Colonic mucosa (tissue), 4 donors: ENCODE measurements at places on chromosomes 11 and 22. TPM values are rescaled to one million over a fixed set of nuclear protein-coding genes. Genes with fewer than 3 reads are reported as not detected.
A peak's percentile ranks its signal among the peaks of the same experiment; 100 is the strongest.

GRCh38 chr11:71998649-71999310, at the start of gene IL18BP:
IL18BP (plus strand) TSS chr11:71998909; CDS start chr11:71999985, 1,076 bp downstream.
- DNase-seq, result no peak
- no peaks in the 10 kb centered on the region for H3K27me3 ChIP-seq
- H3K36me3 ChIP-seq, result peaks cover 12% of the 10 kb centered on the region
- peaks cover 3% of the 10 kb centered on the region for H3K4me1 ChIP-seq

GRCh38 chr11:119856681-119857485, 127.9 kb upstream of the NECTIN1 start:
- H3K36me3 ChIP-seq, result no peaks in the 10 kb centered on the region
- H3K4me1 ChIP-seq, result no peaks in the 10 kb centered on the region
- no peaks in the 10 kb centered on the region for H3K27me3 ChIP-seq
- no peak overlapping the region for H3K4me3 ChIP-seq
- H3K27ac ChIP-seq, result no peak overlapping the region
- no peak for DNase-seq

DNA sequence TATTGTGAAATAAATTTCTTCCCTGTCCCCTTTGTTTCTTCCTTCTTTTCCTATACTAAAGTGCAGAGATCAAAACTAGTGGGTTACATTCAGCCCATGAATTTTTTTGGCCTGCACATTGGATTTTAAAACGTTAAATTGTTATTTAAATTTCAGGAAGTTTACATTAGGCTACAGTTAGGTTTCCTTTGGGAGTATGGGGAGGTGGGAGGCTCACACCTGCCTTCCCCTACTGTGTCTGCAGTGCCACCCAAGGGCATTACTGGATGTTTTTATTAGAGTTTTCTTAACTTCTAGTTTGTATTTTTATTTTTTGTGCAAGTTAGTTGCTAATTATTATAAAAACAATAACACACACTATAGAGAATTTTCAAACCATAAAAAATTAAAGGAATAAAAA, 51.7 kb downstream of the CYB5R2 start:
- no peak for DNase-seq
- H3K27me3 ChIP-seq, result no peaks in the 10 kb centered on the region
- no peak overlapping the region for H3K27ac ChIP-seq
- H3K4me3 ChIP-seq, result no peak overlapping the region
- H3K4me1 ChIP-seq, result peaks cover 10% of the 10 kb centered on the region
- H3K36me3 ChIP-seq, result no peaks in the 10 kb centered on the region

DNA sequence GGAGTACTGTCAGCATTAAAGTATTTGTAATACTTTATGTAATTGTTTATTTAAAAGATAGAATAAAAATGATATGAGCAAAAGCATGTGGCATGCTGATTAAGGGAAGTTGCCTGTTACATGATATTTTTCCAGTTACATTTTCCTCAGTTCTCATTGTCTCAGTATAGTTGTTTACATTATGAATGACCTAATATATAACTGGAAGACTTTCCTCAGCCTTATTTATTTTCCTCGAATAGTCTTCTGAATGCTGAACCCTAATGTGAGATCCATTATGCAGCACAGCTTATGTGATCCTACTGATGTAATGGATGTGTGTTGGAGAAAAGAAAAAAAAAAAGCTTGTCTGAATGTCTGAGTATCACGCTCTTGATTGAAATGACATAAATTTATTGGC, 95.5 kb downstream of the LUZP2 start:
- H3K27me3 ChIP-seq, result no peaks in the 10 kb centered on the region
- no peak overlapping the region for H3K4me3 ChIP-seq
- H3K27ac ChIP-seq, result no peak overlapping the region
- no peaks in the 10 kb centered on the region for H3K4me1 ChIP-seq
- no peak for DNase-seq

- no peak overlapping the region for H3K27ac ChIP-seq
- DNase-seq, result no peak
- H3K27me3 ChIP-seq, result no peaks in the 10 kb centered on the region
- H3K4me3 ChIP-seq, result no peak overlapping the region
- H3K4me1 ChIP-seq, result no peaks in the 10 kb centered on the region
These were observed 88.5 kb downstream of the ARL14EP start for GRCh38 chr11:30411383-30411782.

- H3K4me1 ChIP-seq, result no peaks in the 10 kb centered on the region
- DNase-seq, result no peak
- no peaks in the 10 kb centered on the region for H3K27me3 ChIP-seq
- H3K4me3 ChIP-seq, result no peak overlapping the region
- H3K36me3 ChIP-seq, result no peaks in the 10 kb centered on the region
These were observed 20.9 kb upstream of the PARVG start for GRCh38 chr22:44159811-44160210.

GRCh38 chr22:19823902-19824211, 30.8 kb downstream of the GNB1L start:
- H3K27me3 ChIP-seq, result no peaks in the 10 kb centered on the region
- no peaks in the 10 kb centered on the region for H3K4me1 ChIP-seq
- no peak overlapping the region for H3K4me3 ChIP-seq
- H3K27ac ChIP-seq, result no peak overlapping the region

GRCh38 chr11:133163463-133164419, 368.6 kb downstream of the OPCML start:
- H3K27ac ChIP-seq, result no peak overlapping the region
- no peaks in the 10 kb centered on the region for H3K27me3 ChIP-seq
- H3K4me1 ChIP-seq, result no peaks in the 10 kb centered on the region
- no peaks in the 10 kb centered on the region for H3K36me3 ChIP-seq

DNA sequence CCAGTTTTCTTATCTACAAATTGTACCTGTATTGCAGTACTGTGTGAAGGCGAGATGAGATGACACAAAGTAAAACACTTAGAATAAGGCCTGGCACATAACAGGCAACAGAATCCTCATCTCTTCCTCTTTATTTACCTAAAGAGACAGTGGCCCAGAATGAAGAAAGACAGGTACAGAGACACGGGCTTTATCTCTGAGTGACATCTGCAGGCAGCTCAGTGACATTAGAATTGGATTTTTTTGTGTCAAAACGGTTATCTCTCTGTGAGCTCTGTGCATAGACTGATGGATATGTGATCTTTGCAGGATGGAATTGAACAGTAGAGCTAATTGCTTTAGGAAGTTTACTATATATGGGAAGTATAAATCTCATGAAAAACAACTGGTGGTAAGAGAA, 36.2 kb upstream of the TRPC6 start:
- DNase-seq, result no peak
- no peak overlapping the region for H3K4me3 ChIP-seq
- H3K4me1 ChIP-seq, result no peaks in the 10 kb centered on the region
- no peak overlapping the region for H3K27ac ChIP-seq
- H3K36me3 ChIP-seq, result no peaks in the 10 kb centered on the region

DNA sequence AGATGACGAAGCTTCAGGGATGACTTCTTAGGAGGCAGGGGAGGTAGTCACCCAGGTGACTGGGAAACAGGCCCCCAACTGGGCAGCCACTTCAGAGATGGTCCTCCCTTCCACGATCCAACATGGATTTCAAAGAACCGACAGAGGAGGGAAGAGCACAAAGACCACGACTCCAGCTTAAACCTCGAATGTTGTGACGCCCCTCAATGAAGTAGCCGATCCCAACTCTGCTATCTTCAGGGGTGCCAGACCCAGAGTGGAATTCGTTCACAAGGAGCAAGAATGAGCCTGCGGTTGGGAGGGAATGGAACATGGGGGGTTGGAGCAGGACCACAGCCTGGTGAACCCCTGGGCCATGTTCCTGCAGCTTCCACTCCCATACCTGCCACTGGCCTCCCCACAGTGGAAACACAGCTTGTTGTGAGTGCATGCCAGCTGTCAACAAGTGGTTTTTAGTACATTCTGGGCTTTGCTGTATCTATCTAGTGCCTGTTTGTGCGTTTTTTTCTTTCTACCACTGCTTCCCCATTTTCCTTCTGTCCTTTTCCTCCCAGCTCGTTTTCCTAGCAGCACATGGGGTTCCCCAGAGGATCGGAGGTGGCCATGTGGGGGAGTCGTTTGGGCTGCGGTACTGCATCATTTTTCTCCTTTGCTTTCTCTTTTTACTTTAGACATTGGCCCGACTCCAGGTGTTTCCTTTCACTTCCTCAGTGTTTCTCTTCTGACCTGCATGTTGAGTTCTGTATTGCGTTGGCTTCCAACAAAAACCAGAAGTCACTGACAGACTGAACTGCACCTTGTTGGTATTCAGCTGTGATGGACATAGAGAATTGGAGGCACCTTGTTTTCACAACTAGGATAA, 65.8 kb downstream of the MORC2 start:
- no peaks in the 10 kb centered on the region for H3K36me3 ChIP-seq
- DNase-seq, result no peak
- H3K27ac ChIP-seq, result no peak overlapping the region
- no peaks in the 10 kb centered on the region for H3K4me1 ChIP-seq
- no peaks in the 10 kb centered on the region for H3K27me3 ChIP-seq

DNA sequence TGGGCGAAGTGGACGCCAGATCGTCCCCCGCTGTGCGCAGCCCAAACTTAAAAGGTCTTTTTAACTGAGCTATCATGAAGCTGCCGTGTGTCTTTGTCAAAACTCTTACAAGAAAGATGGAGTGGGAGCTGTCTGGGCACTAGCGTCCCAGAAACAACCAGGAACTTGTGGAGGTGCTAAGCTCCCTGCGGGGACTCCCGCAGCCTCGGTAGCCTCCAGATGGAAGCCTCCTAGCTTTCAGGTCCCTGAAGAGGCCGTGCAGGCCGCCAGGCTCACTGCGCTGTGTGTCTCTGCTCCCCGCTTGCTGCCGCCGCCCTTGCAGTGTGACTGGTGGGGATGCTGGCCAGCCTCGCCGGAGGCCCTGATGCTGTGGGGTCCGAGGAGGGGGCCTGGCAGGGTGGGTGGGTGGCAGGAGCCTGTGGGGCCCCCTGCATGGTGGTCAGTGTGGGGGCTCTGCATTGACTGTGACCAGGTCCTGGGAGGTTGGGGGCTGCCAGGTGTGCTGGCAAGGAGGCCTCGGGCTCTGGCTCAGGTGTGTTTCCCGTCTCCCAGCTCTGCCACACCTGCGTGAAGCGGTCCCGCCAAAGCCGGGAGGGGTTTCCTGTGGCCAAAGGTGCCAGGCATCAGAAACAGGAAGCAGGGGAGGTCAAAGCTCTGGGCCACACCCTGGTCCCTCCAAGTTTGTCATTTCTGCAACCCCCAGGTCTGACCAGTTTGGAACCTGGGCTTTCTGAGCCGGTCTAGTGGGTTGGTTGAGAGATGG, 1.2 kb downstream of the TRABD start:
- H3K4me3 ChIP-seq, result peak overlapping the region; percentile 80
- H3K27ac ChIP-seq, result peak overlapping the region; percentile 56
- H3K36me3 ChIP-seq, result no peaks in the 10 kb centered on the region

- H3K27me3 ChIP-seq, result no peaks in the 10 kb centered on the region
- no peaks in the 10 kb centered on the region for H3K36me3 ChIP-seq
- H3K4me1 ChIP-seq, result peaks cover 7% of the 10 kb centered on the region
- H3K27ac ChIP-seq, result no peak overlapping the region
- no peak overlapping the region for H3K4me3 ChIP-seq
- no peak for DNase-seq
These were observed 13.5 kb upstream of the MIEF1 start for GRCh38 chr22:39488563-39489083.

DNA sequence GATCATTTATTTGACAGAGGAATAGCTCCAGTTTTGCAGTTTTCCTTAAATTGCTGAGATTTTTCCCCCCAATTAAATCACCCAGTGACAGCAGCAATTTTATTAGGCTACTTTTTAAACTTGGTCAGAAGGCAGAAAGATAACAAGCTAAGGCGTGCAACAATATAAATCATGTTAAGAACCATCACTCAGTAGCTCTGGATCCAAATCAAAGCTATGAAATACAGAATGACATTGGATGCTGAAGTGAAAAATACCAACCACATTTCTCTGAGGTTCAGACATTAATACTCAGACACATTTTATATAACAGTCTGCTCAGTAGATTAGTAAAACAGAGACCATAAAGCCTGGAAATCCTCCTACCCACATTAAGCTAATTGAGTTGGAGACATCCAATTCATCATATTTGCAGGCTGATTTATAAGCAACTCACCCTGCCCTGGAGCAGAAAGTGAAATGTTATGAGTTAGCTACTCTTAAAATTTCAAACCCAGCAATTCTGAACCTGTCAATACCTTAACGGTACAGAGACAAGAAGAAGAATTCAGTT, 1108.4 kb downstream of the DLG2 start:
- H3K4me3 ChIP-seq, result no peak overlapping the region
- H3K4me1 ChIP-seq, result no peaks in the 10 kb centered on the region
- no peaks in the 10 kb centered on the region for H3K27me3 ChIP-seq
- no peak overlapping the region for H3K27ac ChIP-seq

- peak within 1 kb of the TSS; percentile 75 for H3K4me3 ChIP-seq
- H3K4me1 ChIP-seq, result no peaks in the 10 kb centered on the region
- H3K36me3 ChIP-seq, result peaks cover 6% of the 10 kb centered on the region
These were observed at the start of gene INPPL1 for GRCh38 chr11:72224564-72225410. INPPL1 (plus strand) TSS chr11:72224767; CDS start chr11:72224985, 218 bp downstream.

DNA sequence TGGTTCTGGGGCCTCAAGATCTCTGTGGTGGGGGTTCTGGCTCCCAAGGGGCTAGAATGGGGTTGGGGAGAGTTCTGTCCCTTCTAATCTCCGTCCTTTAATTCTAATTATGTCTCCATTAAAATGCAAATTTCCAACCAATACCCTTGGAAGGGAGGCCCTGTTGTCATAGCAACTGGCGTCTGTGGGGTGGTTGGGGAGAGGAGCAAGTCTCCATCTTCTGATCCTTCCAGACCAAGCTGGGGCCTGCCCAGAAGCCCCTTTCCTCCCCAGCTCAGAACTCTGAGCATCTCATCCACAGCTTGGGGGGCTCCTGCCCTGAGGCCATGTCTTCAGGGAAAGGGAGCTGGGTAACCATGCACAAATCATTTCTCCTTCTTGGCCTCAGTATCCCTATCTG, 5.4 kb upstream of the RPS19BP1 start:
- no peak for DNase-seq
- H3K36me3 ChIP-seq, result no peaks in the 10 kb centered on the region
- no peaks in the 10 kb centered on the region for H3K4me1 ChIP-seq
- H3K27me3 ChIP-seq, result no peaks in the 10 kb centered on the region

- no peaks in the 10 kb centered on the region for H3K27me3 ChIP-seq
- DNase-seq, result no peak
- H3K4me3 ChIP-seq, result no peak overlapping the region
- no peaks in the 10 kb centered on the region for H3K4me1 ChIP-seq
These were observed 8.0 kb upstream of the SLC43A3 start for GRCh38 chr11:57434640-57435546.

DNA sequence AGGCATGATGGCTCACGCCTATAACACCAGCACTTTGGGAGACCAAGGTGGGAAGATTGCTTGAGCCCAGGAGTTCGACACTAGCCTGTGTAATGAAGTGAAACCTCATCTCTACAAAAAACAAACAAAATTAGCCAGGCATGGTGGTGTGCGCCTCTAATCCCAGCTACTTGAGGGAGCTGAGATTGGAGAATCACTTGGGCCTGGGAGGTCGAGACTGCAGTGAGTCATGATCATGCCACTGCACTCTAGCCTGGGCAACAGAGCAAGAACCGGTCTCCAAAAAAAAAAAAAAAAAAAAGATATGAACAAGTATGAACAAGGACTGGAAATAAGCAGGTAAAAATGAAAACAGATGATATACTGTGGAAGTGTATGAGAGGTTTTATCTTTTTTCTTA, 54.1 kb upstream of the SOX6 start:
- no peak for DNase-seq
- H3K4me3 ChIP-seq, result no peak overlapping the region
- H3K36me3 ChIP-seq, result no peaks in the 10 kb centered on the region
- H3K27ac ChIP-seq, result no peak overlapping the region
- H3K4me1 ChIP-seq, result no peaks in the 10 kb centered on the region
- H3K27me3 ChIP-seq, result no peaks in the 10 kb centered on the region

The RIN1 gene
- 11.6 TPM for total RNA-seq

The CDCA5 gene
- total RNA-seq, result 51.7 TPM

The OR9Q2 gene
- not detected for total RNA-seq

The NRIP3 gene
- 0.20 TPM for total RNA-seq

The CCDC89 gene
- total RNA-seq, result 1.4 TPM

The ANO9 gene
- total RNA-seq, result 121 TPM

The SYCE3 gene
- not detected for total RNA-seq

The OSM gene
- 0.21 TPM for total RNA-seq

The LIPT2 gene
- 4.4 TPM for total RNA-seq

The AMPD3 gene
- total RNA-seq, result 7.9 TPM

The CRYBB3 gene
- total RNA-seq, result 0.72 TPM
